ENCODE measurements at places on chromosomes 6 and 20. TPM values are rescaled to one million over a fixed set of nuclear protein-coding genes. Genes with fewer than 3 reads are reported as not detected.

- DNase-seq = no peak
Observed at GRCh38 chr20:32135983-32136515, 26.5 kb downstream of the TM9SF4 start.

GRCh38 chr20:62080249-62080990 is 14.7 kb upstream of the TAF4 start:
- no peak for DNase-seq

Gene SLC22A1
- total RNA-seq = not detected

Gene ENPP3
- not detected for total RNA-seq

GRCh38 chr6:56890683-56891429 is 64.1 kb upstream of the BEND6 start:
- no peak for DNase-seq
